AG04449 (cell line): ENCODE measurements at places on chromosomes 2 and 18.

GRCh38 chr18:9092665-9093064 is 9.8 kb upstream of the NDUFV2 start:
- no peak for DNase-seq

- no peak for DNase-seq
These were observed 21.7 kb downstream of the RBMS1 start for GRCh38 chr2:160471950-160472349.

DNA sequence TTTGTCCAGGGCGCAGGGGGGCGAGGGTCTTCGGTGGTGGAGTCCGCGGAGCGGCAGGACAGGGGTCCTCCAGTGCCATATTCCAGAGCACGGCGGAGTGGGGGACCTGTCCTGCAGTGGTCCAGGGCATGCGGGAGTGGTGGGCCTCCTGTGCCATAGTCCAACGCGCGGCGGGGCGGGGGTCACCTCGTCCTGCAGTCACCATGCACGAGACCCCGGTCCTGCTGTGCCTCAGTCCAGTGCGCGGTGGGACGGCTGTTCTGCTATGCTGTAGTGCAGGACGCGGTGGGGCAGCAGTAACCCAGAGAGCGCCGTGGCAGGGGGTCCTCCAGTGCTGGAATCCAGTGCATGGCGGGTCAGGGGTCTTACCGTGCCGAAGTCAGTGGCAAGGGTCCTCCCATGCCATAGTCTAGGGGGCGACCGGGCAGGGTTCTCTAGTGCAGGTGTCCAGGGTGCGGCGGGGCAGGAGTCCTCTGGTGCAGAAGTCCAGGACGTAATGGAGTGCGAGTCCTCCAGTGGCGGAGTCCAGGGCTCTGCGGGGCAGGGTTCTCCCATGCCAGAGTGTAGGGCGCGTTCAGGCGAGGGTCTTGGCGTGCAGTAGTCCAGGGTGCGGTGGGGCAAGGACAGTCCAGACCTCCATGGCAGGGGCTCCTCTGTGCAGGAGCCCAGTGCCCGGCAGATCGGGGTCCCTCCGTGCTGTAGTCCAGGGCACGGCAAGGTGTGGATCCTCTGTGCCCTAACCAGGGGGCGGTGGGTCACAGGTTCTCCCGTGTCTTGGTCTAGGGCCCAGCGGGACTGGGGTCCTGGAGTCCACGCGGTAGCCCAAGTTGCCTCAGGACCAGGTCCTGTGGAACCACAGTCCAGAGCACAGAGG is 130.4 kb downstream of the CCDC74A start:
- no peak for DNase-seq

- DNase-seq = no peak
These were observed 26.1 kb downstream of the PID1 start for GRCh38 chr2:229244975-229245374.

DNA sequence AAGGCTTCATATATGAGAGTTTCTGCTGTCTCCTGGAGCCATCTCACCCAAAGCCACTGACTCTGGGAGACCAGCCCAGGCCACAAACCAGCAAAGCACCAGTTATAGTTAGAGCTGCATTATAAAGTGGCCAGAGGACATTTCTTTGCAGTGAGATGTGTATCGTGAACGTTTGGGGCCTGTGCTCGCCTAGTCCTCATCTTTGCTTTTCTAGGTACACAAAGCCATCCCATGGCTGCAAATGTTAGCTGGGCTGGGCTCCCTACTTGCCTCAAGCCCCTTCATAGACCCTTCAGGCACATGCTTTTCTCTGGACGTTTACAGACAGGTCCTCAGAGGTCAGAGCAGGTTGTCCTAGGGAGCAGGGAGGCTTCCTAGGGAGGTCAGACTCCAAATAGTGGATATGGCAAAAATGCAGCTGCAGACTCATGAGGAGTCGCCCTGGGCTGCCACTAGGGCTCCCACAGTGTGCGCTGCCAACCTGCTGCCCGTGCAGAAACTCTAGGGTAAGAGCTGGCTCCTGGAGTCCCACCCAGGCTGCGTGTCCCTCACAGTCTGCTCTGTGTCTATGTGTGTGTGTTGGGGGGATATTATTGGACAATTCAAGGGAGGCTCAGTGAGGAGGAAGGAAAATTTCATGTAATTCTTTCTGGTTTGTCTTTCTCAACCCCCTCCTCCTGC is 141.0 kb downstream of the RPIA start:
- DNase-seq = no peak

DNA sequence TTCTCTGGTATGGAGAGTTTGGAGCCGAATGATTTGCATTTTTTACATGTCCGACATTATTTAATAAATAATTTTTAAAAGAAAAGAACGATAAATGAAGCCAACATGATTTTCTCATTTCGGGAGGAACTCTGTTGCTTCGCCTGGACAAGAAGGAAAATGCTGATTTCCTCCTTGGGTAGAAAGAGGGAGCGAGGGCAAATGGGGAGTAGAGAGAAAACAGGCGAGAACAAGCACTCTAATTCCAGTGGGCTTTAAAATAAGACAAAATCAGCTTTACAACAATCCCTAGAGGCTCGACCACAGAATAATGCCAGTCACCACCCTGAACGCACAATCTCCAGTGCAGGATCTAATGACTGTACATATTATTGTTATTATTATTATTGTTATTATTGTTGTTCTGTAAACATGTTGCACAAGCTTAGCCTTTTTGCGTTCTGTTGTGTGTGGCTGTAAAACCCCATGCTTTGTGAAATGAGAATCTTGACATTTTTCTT is 3.7 kb downstream of the DLX1 start:
- no peak for DNase-seq
